ENCODE measurements at places on chromosomes 4 and X. TPM values are rescaled to one million over a fixed set of nuclear protein-coding genes. Genes with fewer than 3 reads are reported as not detected.

Gene CTAG2
- not detected for total RNA-seq

Gene MAP3K15
- 0.13 TPM for total RNA-seq

Gene NPY1R
- 6.8 TPM for total RNA-seq

Gene CT45A2
- not detected for total RNA-seq

Gene TRAPPC11
- total RNA-seq, result 34.3 TPM

Gene CXorf49B
- total RNA-seq, result not detected

Gene MTMR8
- 2.0 TPM for total RNA-seq

Gene ALB
- total RNA-seq, result 17.7 TPM

Gene ANXA10
- not detected for total RNA-seq

Gene GLUD2
- 1.4 TPM for total RNA-seq

Gene FANCB
- 4.7 TPM for total RNA-seq

Gene DCAF16
- total RNA-seq, result 32.5 TPM

Gene TBC1D19
- total RNA-seq, result 17.5 TPM

Gene PLRG1
- 61.3 TPM for total RNA-seq
